ENCODE measurements at places on chromosomes 13 and 19. TPM values are rescaled to one million over a fixed set of nuclear protein-coding genes. Genes with fewer than 3 reads are reported as not detected.

Gene ZNF540
- polyA plus RNA-seq, result 2.0 TPM

Gene LHB
- not detected for polyA plus RNA-seq

Gene CEACAM7
- 0.03 TPM for polyA plus RNA-seq

Gene PEG3
- 2.2 TPM for polyA plus RNA-seq

Gene MAG
- not detected for polyA plus RNA-seq

Gene ZNF626
- polyA plus RNA-seq, result 2.8 TPM

Gene CEACAM21
- polyA plus RNA-seq, result 0.58 TPM

Gene IL12RB1
- polyA plus RNA-seq, result 0.90 TPM

Gene PPP1R12C
- 35.8 TPM for polyA plus RNA-seq

Gene ICAM4
- 0.05 TPM for polyA plus RNA-seq

Gene IZUMO4
- polyA plus RNA-seq, result 1.3 TPM

Gene TMPRSS9
- 0.39 TPM for polyA plus RNA-seq

Gene PGLYRP2
- 116 TPM for polyA plus RNA-seq

Gene ZNF729
- polyA plus RNA-seq, result not detected

Gene PSG1
- not detected for polyA plus RNA-seq

Gene KIR2DL3
- polyA plus RNA-seq, result 0.03 TPM

Gene CYP4F3
- 137 TPM for polyA plus RNA-seq

Gene NANOS3
- polyA plus RNA-seq, result not detected

Gene KXD1
- 39.9 TPM for polyA plus RNA-seq

Gene SIGLEC8
- polyA plus RNA-seq, result 0.24 TPM

Gene C1QTNF9B
- 0.24 TPM for polyA plus RNA-seq
